IPS DF 6.9 (cell line): ENCODE measurements at places on chromosomes 2 and 18.

DNA sequence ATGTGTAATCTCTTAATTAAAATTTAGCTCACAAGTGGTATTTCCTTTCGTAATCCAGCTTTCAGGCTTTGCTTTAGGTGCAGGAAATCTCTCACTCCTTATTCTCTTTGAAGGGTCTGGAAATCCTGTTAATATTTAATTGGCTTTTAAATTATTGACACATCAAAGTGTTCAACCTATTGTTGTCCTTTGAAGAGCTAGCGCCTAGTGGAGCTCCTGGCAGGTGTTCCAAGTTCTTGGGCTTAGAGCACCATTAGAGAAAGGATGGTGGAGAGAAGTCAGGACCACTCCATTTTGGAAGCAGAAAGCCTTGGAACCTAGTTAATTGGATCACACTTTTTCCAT, 92.4 kb downstream of the CABLES1 start:
- no peak for DNase-seq
- no peaks in the 10 kb centered on the region for H3K27me3 ChIP-seq
- H3K4me1 ChIP-seq = peaks cover 2% of the 10 kb centered on the region; the same call in 1 of the 2 replicates
- H3K4me3 ChIP-seq = no peak overlapping the region
- no peaks in the 10 kb centered on the region for H3K36me3 ChIP-seq
- no peak overlapping the region for H3K27ac ChIP-seq

DNA sequence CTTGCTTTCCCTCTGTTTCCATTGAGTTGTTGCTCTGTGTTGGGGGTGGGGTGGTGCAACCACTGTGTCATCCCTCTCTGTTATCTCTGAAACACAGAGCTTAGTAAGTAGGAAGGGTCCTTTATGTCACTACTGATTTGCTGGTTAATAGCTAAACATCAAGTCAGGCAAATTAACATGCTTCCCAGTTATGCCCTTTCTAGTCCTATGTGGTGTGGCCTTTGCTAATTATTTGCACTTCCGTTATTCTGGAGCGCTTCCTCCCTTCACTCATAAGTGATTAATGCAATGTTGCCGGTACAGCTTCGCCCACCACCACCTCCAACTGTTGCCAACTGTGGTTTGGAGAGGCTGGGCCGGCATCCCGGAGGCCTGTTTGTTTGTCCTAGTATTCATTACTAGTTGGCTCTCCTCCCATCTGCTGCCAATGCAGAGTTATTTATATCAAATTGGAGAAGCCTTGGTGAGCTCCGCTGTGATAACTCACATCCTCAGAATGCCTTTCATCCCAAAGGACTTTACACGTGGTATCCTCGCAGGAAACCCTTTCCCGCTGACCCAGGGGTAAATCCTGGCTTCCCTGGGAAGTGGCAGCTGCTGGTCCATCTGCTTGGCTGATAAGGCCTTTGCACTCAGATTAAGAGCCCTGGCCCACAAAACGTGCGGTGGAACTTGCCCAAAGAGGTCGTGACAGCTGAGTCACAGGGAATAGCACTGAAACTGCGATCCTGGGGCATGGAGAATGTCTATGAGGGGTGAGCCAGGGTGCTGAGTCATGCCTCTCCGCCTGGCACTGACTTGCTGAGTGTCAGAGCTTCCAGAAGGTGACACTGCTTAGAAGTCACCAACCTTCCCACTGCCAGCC, 72.0 kb upstream of the ZCCHC2 start:
- H3K36me3 ChIP-seq = no peaks in the 10 kb centered on the region
- no peak overlapping the region for H3K4me3 ChIP-seq
- no peak overlapping the region for H3K27ac ChIP-seq

DNA sequence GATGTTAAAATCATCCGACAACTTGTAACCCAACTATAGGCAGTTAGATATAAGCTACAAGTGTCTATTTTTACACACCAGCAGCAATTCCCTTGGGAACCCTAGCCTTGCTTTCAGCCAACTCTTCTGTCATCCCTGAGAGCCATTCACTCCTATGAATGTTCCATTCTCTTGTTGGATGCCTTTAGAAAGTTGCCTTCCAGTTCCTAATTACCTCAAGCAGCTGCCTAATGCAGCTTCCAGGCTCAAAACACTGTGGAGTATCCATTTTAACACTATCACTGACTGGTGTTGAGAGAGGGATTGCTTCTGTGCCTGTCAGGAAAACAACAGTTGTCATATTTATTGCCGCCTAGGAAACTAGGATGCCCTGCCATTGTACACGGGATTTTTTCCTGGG, 402.0 kb upstream of the ACVR2A start:
- no peaks in the 10 kb centered on the region for H3K27me3 ChIP-seq
- no peak for DNase-seq
- no peaks in the 10 kb centered on the region for H3K36me3 ChIP-seq
- H3K4me3 ChIP-seq = no peak overlapping the region
- H3K27ac ChIP-seq = no peak overlapping the region

GRCh38 chr18:37019157-37019827, 190.4 kb downstream of the KIAA1328 start:
- 0 out of 2 replicates have a peak, but pooled peaks cover 2% of the 10 kb centered on the region for H3K4me1 ChIP-seq
- H3K27ac ChIP-seq = no peak overlapping the region
- H3K36me3 ChIP-seq = no peaks in the 10 kb centered on the region

DNA sequence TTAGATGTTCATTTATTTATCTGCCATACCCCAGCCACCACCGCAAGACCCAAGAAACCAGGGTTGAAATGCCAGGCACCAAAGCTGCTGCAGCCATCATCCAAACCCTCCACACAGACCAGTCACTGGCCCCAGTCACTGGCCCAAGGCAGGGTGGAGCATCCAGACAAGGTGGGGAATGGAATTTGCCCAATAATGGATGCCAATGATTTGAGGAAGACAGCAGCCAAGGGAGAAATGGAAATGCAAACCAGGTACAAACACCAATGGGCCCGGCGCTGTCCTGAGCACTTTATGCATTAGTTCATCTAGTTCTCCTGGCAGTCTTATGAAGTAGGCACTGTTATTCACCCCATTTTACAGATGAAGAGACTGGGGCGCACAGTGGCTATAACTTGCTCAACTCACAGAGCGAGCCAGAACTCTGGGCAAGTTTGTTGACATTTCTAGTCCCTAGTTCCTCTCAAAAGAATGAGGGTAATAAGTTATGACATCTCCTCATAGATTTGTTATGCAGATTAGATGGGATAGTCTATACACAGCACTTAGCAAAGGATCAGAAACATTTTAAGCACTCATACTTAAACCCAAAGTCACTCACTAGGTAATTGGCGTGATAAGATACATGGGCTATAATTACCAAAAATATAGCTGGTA, 173.3 kb downstream of the TMEM247 start:
- H3K36me3 ChIP-seq = no peaks in the 10 kb centered on the region
- no peak overlapping the region for H3K4me3 ChIP-seq
- H3K4me1 ChIP-seq = no peaks in the 10 kb centered on the region
- DNase-seq = no peak
- no peak overlapping the region for H3K27ac ChIP-seq

- no peak overlapping the region for H3K27ac ChIP-seq
- no peaks in the 10 kb centered on the region for H3K36me3 ChIP-seq
- DNase-seq = no peak
- no peak overlapping the region for H3K4me3 ChIP-seq
- H3K27me3 ChIP-seq = peaks cover 9% of the 10 kb centered on the region; the same call in 1 of the 2 replicates
- no peaks in the 10 kb centered on the region for H3K4me1 ChIP-seq
Observed at GRCh38 chr18:47422524-47422923, 171.1 kb upstream of the SKOR2 start.

GRCh38 chr18:56475250-56475649, 163.1 kb downstream of the TXNL1 start:
- H3K4me3 ChIP-seq = no peak overlapping the region
